Stimulated activated CD8-positive, alpha-beta memory T cell treated with anti-CD3 and anti-CD28 coated beads, Interleukin-15, amount 100 ng/mL, for 4 hours (primary cell): ENCODE measurements at places on chromosomes 7 and 10.

DNA sequence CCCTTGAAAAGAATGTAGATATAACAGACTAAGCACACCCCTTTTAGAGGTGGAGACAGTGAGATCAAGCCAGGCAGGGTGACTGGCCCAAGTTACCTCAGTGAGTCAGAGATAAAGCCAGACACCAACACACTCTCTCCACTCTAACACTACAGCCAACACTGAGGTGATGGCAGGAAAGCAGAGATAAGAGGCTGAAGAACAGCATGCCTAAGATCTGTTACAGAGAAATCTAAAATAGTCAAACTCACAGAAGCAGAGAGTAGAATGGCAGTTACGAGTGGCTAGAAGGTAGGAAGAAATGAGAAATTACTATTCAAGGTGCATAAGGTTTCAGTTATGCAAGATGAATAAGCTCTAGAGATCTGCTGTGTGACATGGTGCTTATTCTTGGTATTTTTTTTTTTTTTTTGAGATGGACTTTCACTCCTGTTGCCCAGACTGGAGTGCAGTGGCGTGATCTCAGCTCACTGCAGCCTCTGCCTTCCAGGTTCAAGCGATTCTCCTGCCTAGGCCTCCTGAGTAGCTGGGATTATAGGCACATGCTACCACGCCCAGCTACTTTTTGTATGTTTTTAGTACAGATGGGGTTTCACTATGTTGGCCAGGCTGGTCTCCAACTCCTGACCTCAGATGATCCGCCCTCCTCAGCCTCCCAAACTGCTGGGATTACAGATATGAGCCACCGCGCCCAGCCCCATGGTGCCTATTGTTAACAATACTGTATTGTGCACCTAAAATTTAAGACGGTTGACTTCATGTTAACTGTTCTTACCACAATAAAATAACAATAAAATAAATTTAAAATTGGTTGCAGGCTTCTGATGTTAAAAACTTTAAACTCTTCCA lies 28.7 kb downstream of the ICA1 start:
- no peak for DNase-seq

DNA sequence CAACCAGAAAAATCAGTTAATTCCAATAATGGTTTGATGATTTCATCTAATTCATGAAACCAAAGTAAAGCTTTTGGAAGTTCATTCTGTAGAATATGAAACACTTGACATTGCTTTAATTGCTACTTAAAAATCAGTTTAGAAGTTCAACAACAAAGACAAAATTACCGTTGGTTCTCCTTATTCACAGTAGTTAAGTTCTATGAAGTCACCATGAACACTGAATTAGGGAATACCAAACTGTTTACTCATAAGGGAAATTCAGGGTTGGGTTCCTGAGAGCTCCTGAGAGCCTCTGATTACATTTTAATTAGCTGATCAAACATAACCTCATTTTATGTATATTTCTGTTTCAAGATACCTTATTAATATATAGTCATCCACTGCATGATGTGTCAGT lies 46.2 kb downstream of the ZNF438 start:
- no peak for DNase-seq

DNA sequence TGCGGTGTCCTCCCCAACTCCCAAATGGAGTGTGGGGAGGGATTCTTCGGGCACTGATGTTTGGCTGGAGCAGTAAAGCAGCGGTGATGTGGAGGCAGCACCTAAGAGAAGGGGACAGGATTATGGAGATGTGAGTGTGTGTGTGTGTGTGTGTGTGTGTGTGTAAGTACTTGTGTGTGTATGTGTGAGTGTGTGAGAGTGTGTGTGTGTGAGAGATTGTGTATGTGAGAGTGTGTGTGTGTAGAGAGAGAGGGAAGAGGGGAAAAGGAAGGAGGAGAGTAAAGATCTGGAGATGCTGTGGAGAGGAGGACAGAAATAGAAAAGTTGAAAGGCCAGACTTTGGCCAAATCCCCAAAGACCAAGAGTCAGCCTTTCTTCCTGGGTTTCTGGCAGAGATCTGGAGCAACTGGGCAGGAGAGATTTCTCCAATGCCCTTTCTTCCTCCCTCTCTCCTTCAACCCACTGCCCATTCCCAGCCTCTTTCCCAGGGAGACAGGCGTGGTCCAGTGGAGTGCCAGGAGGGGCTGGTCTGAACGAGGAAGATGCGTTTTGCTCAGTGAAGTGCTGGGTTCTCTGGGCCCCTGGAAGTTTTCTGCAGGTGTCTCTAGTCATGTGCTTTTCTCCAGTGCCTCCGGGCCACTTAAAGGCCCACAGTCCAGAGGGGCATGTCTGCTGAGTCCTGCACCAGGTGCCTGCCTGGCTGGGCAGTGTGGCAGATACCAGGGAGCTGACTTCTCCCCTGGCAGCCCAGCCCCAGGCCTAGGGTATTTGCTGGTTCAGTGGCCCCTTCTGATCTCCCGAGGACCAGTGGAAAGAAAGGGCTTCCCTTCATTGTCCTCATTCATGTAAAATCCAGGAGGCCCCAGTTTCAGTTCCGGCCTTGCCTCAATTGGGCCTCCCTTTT lies 60.5 kb downstream of the HK1 start:
- DNase-seq, result no peak

DNA sequence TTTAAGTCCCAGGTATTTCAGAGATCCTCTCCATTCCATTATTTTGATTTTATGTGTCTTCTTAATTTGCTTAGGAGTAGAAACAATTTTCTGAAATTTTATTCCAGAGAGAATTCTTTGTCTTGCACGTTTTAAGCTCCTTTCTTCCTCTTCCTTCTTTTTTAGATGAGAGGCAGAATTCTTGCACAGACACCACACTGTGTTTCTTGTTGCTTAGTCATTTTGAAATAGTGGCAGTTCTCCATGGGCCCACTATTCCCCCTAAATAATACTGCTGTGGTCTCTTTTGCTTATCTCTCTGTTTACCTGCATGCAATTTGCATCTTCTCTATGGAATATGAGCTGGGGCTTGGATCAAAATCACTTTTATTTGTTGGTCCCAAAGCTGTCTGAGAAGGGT lies 54.3 kb upstream of the WAC start:
- no peak for DNase-seq

DNA sequence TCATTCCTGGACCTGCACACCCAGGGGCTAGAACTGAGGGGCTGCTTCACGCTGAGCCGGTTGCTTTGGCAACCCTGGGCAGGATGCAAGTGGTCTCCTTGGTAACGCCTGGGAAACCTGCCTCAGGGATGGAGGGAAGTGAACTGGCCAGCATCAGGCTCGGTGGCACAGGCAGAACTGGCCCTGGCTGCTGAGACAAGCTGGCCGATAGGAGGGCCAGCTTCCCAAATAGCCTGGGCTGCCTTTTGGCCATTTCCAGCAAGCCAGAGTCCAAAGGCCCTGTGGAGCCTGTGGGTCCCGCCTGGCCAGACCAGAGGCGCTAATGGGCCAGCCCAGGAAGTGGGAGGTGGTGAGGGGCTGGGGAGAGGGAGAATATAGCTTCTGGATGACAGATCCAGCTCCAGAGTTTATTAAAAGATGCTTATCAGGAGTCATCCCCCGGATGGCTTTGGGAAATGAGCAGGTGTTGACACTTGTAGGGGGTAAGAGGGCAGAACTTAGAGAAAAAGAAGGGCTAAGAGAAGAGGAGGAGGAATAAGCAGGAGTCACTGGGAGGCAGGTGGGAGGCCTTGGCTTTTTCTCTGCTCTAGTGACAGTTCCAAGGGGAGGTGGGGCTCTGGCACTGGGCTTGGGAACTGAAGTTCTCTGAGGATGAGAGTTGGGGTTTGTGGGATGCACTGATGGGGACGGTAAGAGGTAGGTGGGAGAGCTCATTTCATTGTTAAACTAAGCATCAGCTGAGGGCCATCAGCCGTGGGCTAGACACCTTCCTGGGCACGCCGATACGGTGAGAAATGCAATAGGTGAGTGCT lies 9.6 kb downstream of the NEURL1 start:
- DNase-seq, result no peak

DNA sequence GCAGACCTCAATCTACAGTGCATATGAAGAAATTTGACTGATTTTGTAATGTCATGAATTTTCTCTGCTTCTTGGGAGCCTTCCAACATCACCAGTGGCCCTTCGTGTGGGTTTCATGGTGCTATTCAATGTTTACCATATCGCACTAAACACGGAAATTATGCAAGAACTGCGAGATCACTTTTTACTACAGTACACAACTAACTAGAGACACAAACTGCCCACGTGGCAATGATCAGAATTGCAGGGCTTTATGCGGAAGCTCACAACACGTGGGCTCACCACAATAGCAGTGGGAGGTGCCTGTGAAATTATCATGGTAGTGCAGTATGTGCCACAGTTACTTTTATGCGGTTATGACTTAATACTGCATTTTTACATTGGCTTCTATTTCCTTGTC lies 449.7 kb upstream of the KLF6 start:
- DNase-seq, result peak; percentile 24

DNA sequence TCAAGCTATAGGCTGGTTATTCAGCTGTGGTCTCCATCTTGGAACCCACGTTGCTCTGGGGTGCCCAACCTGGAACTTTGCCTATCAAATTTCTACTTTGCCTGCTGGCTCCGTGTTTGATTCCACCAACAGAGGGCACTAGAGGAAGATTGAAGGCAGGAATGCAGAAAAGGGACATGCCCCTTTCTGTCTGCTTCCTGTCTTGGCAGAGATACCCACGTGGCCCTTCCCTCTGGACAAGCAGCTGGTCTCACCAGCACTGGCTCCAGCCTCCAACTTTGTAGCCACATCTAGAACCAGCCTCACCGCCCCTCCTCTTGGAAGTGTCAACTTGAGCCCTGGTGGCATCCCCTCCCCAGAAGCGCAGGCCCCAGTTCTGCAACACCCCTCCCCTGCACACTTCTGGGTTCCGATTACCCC lies 52.1 kb upstream of the ZNF438 start:
- peak; percentile 41 for DNase-seq

DNA sequence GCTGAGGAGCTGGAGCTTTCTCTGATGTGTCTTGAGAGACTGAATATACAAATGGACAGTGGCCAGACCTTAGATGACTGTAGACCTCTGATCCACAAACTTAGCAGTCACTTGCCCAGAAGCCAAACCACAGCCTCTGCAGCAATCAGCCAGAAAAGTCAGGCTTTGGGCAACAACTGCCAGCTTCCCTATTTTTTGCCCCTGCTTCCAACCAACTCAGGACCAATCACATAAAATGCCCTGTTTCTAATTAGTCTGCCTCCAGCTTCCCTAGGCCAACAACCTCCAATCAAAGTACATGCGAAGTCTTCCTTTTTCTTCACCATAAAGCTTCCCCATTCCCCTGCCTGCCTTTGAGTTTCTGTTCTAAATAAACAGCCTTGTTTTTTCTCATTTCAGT lies 37.8 kb upstream of the CACUL1 start:
- no peak for DNase-seq

DNA sequence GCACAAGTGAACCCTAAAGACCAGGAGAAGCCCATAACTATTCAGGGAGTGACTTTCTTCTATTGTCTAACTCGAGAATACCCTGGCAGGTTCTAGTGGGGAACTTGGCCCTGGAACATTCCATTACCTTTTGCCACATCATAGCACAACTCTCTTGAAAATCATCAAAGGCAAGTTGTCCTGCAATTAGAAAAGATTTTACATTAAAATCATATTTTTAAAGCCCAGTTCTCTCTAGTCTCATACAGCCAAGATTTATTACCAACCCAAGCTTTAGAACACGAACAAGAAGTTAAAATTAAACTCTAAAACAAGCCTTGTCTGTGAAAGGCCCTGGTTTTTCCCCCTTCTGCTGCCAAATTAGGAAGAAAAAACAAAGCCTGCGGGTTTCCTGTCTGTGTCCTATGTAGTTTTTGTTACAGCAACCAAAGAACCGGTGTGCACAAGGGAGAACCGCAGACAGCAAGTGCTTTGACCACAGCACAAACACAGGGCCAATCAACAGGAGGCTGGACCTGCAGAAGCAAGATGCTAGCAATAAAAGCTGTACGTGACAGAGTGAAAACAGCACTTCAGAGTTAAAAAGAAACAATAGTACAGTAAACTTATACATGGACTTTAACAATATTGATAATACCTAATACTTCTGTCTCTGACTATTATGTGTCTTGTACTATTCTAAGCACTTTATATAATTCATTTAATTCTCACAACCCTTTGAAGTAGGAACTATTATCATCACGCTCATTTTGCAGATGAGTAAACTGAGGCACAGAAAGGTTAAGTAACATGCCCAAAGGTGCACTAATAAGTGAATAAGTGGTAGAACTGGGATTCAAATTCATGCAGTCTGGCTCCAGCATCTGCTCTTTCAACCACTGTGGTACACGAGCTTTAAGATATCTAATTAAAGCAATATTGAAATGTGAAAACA lies 65.8 kb downstream of the STK17A start:
- no peak for DNase-seq

- DNase-seq, result no peak
These were observed 75.8 kb downstream of the PODXL start for GRCh38 chr7:131480384-131481315.

DNA sequence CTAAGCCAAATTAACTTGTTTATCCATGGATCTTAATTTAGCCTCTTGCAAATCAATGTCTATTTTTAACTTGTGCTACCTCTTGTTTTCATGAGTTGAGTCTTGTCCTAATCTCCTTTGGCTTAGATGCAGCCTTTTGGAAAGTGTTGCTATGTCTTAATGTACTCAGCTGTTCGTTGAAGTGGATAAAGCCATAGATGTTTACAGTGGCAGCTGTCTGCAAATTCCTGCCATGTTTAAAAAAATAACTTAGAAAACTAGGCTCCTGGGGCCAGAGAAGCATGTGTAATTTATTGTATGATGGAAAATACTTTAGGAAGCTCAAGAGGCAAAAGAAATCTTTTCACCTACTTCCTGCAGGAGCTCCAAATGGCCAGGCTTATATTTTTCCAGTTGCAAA lies 253.1 kb upstream of the RHOBTB1 start:
- no peak for DNase-seq

DNA sequence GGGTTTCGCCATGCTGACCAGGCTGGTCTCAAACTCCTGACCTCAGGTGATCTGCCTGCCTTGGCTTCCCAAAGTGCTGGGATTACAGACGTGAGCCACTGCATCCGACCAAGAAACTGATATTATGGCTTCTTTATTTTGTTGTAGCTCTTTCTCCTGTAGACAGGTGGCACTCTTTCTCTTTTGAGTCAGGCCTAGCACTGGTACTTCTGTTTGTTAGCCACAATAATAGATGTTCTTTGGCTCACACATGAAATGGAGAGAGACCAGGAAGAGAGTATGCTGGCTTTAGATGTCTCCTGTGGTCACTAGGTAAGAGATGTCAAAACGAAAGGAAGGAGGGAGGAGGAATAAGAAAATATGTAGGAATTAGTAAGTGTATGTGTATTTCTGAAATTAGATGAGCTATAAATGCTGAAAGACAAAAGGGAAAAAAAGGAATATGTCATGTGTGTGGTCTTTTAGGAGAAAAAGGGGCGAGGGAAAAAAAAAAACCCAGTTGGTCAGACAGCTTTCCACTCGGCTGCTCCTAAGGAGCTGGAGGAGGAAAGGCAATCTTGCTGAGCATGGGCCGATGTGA lies 78.7 kb downstream of the CLEC2L start:
- DNase-seq, result no peak
